ENCODE measurements at places on chromosomes 16 and 17.

DNA sequence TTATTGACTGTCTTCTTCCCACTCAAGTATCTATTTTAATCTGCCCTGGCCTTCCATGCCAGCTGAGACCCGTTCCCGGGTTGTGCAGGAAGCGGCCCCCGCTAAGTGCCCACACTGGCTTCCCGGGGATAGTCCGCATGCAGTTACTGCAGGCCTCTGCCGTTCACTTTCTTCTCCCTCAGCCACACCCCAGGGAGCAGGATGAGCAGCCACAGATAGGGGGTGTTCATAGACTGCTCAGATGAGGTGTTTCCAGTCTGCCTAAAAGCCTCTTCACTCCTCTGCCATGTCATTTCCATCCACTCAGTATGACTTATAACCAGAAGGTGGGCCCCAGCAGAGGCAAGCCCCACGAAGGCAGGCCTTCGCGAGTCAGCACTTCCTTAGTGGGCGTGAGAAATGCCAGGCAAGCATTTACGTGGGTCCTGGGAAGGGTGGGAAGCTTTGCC lies 7.7 kb downstream of the MED9 start:
- no peak for DNase-seq

DNA sequence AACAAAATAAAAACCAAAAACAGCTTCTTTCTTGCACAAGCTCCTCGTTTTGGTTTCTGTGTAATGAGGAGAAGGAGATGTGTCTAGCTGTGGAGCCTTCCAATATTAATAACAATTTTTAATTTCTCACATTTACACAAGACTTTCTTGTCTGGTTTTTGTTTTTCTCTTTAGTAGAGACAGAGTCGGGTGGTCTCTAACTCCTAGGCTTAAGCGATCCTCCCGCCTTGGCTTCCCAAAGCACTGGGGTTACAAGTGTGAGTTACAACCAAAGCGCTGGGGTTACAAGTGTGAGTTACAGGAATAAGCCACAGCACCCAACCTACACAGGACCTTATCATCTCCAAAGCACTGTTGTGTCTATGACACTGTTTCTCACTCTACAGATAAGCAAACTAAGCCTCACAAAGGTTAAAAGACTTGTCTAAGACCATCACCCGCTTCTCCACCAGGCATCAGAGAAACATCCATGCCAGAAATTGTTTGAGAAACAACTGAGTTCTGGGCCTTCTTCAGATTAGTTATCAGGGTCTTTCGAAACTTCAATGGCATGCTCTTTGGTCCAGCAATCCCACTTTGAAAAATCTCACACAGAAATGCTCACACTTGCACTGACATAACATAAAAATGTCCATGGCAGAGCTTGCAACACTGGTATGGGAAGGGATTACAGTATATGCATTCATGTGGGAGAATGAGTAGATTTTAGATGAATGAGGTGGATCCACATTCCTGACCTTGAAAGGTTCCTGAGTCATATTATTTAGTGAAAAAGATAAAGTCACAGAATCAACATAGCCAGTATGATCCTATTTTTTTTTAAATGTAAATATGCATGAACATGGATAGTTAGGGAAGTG lies 3.9 kb downstream of the ABAT start:
- no peak for DNase-seq

- DNase-seq: peak; percentile 30
Measured at GRCh38 chr16:728131-728889, 1.4 kb downstream of the HAGHL start.

GRCh38 chr17:55588446-55589242 lies 77.4 kb upstream of the SMIM36 start:
- no peak for DNase-seq

GRCh38 chr17:46178550-46179214 lies 14.5 kb downstream of the KANSL1 start:
- no peak for DNase-seq

DNA sequence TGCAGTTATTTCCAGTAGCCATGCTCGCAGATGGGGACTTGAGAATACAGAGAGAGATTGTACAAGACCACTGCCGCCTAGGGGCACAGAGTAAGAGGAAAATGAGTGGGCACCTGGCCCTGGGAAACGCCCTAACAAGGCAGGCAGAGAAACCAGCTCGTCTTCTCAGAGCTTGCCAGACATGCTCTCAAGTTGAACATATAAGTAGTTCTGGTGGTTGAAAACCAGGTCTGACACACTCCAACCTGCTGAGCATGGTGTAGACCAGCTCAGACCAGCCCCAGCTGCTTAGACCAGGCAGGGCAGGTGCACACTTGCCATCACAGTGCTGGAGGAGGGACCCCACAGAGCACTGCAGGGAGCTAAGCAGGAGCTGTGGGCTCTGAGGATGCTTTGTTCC lies 250.5 kb downstream of the CPPED1 start:
- DNase-seq: no peak

GRCh38 chr16:67206838-67207248 lies 7.9 kb downstream of the ELMO3 start:
- no peak for DNase-seq

- DNase-seq: no peak
Measured at GRCh38 chr17:47852113-47852949, 1.4 kb upstream of the SP6 start.

- DNase-seq: peak; percentile 17
Measured at GRCh38 chr16:3187798-3188674, at the start of gene OR1F1. TSS of gene OR1F1 (plus strand) at chr16:3188204.

DNA sequence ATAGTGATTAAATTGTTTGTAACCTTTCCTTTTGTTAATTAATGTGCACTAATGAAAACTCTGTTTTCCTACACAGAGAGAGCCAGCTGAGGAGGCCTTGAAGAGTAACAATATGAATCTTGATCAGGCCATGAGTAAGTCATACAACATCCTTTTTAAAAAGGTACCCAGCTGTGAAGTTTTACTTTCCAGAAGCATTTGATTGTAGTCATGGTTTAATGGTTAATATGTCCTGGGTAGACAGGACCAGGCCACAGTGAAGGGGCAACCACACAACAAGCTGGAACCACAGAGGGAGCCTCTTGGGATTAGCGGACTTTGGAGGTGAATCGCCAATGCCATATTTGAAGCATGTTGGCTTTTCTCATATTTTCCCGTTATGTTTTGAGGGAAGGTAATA lies 55.6 kb downstream of the TMC6 start:
- DNase-seq: no peak

DNA sequence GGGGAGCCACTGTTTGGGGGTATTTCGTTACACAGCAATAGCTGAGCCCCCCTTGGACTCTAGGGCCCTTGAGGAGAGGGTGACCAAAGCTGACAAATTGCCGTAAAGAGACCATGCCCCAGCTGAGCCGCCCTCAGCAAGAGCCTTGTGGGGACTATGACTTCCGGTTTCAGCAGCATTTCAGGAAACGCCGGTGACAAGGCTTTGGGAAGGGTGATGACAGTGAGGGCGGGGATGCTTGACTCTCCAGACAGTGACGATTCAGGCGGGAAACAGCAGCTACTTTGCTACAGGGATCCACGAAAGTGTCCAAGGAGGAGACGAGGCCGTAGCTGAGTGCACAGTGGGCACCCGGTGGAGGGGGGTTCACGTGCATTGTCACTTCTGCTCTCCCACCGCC lies 360.8 kb downstream of the C16orf95 start:
- DNase-seq: no peak

GRCh38 chr16:12062343-12063003 lies 85.9 kb downstream of the SNX29 start:
- no peak for DNase-seq

Measured in activated naive CD4-positive, alpha-beta T cell (primary cell).